ENCODE measurements at places on chromosomes 12 and 14.
A peak's percentile ranks its signal among the peaks of the same experiment; 100 is the strongest.

DNA sequence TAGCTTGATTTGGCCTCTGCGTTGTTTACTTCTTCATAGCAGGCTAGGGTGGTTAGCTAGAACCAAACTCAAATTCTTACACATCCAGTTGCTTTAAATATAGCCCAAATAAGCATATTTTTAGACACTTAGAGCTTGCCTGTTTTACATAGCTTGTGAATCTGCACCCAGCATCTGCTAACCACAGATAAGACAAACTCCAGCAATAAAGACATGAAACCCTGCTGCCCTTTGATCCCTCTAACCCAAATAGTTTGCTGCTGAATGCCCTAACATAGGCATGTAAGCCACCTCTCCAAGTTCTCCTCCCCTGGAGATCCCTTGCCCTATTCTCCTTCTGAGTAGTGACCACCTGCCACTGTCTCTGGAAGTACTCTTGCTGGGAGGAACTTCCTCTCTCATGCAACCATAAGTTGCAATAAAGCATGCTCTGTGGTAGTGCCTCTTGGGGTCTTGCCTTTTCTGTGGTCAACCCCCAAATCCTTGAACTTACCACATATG is 185.6 kb downstream of the TMEM117 start:
- no peak for DNase-seq

- DNase-seq = peak; percentile 16
Observed at GRCh38 chr14:76872796-76873432, 46.7 kb downstream of the LRRC74A start.

GRCh38 chr12:32379213-32379612 is 20.1 kb upstream of the FGD4 start:
- DNase-seq = no peak

GRCh38 chr12:99709116-99709515 is 61.6 kb downstream of the GARIN6 start:
- DNase-seq = no peak

DNA sequence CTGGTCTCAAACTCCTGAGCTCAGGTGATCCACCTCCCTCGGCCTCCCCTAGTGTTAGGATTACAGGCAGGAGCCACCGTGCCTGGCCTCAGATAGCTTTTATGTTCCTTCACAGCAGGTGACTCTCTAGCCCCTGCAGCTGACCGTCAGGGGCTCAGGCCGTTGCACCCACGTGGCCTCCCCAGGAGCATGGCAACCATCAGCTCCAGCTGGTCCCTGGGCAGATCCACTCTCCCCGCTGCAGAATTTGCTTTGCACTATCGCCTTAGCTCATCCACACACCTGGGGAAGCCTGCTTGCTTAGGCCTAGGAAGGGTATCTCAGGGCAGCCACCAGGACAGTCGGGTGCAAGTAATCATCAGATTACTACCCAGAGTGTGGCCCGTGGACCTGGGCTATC is 62.6 kb downstream of the TSPAN9 start:
- no peak for DNase-seq

DNA sequence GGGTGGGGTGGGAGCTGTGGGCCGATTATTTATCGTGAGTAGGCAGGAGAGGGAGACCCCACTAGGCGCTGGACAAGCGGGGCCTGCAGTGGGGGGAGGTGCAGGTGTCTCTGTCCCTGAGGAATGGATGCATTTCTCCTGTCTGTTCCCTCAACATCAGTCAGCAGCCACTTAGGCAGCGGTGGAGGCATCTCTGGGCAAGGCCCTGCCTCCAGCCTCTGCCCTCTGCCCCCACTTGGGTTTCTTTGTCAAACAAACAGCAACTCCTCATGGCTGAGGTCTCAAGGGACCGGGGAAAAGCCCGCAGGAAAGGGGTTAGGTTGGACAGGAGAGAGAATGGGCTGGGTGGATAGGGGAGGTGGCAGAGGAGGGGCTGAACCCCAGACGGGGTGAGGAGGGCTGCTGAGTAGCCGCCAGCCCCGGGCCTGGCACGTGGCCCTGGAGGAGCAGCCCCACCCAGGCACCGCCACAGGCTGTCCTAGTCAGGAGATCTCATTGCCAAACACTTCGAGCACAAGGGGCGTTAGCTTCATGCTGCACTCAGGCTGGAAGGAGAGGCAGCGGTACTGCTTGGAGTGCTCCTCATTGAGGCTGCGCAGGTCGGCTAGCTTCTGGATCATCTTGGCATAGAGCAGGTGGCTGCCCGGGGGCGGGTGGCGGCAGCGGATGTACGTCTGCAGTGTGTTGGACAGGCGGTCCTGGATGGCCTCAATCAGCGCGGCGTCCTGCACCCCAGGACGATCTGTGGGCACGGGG is 24.7 kb upstream of the HDAC7 start:
- DNase-seq = no peak

GRCh38 chr14:77268989-77269600 is 1.9 kb downstream of the NGB start:
- no peak for DNase-seq

GRCh38 chr12:124636138-124636978 is 68.9 kb upstream of the NCOR2 start:
- no peak for DNase-seq

DNA sequence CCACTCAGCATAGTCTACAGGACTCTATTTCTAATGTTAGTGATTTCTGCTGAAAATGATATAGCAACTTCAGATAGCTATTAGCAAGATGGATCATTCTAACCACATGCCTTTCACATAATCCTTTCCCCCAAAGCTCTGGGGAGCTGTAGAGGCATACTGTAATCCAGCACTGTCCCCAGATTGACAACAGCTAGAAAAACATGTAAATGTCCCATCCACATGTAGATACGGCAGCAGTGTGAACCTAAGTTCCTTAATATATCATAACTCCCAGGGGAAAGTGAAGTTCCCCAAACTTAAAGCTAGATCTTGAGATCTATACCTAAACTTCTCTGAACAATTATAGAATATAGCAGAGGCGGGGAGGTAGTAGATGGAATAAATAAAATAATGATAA is 14.0 kb downstream of the ZNF664 start:
- DNase-seq = no peak
